Amygdala (tissue), 56 donors: ENCODE measurements at places on chromosomes 12 and 14.

GRCh38 chr12:90245391-90245790, 536.8 kb upstream of the ATP2B1 start:
- peak; percentile 3 for DNase-seq

DNA sequence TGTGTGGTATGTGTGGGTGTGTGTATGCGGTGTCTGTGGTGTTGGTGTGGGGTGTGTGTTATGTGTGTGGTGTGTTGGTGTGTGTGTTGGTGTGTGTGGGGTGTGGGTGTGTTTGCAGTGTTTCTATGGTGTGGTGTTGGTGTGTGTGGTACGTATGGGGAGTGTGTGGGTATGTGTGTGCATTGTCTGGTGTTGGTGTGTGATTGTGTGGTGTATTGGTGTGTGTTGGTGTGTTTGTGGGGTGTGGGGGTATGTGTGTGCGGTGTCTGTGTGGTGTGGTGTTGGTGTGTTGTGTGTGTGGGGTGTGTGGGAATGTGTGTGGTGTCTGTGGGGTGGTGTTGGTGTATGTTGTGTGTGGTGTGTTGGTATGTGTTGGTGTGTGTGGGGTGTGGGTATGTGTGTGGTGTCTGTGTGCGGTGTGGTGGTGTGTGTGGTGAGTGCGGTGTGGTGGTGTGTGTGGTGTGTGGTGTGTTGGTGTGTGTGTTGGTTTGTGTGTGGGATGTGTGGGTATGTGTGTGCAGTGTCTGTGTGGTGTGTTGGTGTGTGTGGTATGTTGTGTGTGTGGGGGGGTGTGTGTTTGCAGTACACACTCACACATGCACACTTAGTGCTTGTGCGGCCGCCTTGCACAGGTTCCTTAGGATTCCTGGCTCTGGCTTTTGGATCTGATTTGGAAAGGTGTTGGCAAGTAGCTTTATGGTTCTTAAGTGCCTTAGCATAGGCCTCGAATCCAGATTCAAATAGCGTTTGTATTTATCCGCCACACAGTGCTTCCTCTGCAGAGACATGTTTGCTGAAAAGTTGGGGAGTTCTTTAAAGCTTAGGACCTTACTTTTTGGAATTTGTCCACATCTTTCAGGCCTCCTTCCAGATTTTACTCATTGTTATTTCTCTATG, 16.4 kb downstream of the MLXIP start:
- no peak for DNase-seq

GRCh38 chr12:111322336-111323250, 46.3 kb downstream of the PHETA1 start:
- peak; percentile 42 for DNase-seq

DNA sequence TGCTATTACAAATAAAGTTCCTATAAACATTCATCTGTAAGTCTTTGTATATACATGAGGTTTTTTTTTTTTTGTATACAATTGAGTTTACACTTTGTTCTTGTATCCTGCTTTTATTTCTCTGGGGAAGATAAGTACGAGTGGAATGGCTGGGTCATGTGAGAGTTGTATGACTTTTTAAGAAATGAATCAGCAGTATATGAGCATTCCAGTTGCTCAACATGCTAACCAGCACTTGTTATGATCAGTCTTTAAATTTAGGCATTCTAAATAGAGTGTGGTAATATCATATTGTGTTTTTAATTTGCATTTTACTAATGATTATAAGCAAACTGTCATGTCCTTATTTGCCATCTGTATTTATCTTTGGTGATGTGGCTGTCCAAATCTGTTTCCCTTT, 44.7 kb upstream of the AMIGO2 start:
- DNase-seq, result no peak

DNA sequence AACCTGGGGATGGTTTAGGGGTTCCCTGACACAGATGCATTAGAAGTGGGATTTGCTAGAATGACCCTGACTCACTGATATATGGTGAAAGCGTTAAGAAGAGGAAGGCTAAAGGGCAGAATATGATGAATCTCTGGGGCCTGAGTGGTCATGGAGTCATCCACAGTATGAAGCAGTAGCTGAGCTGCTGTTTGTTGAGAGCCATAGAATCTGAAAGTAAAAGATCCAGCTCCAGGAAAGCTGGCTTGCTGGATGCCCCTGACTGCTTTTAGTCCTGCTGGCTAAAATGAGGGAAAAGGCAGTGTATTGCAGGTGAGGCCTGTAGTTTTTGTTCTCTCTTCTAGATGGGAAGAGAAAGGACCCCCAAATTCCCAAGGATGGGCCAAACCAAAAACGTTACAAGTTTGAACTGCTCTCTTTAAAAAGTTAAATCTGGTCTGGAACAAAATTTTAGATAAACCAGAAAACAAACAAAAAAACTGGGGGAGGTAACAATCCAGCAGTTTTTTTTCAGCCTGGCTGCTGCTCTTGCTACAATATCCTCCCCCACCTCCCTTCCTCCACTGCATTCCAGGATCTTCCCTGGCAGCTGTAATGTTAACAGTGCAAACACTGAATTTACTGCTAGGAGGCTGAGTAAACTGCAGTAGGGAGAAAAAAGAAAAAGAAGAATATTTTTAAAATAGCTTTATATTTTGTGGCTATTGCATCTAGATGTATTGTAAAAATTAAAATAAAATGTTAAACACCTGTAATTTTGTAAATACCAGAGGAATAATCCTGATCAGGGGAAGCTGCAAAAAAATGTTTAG, 16.5 kb downstream of the SEL1L start:
- DNase-seq, result no peak

DNA sequence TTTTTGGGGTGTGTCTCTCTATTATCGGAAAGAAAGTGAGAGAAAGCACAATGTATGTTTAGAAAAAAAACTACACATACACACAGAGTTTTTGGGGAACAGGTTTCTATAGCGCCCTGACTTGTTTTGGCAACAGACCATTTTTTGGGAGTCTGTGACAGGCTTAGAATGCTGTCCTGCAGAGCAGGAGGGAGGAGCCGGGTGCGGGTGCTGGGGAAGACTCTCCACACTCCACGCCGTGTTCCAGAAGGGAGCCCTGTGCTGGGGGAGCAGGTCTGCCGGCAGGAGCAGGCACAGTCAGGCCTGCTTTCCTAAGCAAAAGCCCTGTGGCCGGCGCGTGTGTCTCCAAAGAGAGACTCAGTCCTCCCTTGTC, 26.5 kb downstream of the CD9 start:
- no peak for DNase-seq

DNA sequence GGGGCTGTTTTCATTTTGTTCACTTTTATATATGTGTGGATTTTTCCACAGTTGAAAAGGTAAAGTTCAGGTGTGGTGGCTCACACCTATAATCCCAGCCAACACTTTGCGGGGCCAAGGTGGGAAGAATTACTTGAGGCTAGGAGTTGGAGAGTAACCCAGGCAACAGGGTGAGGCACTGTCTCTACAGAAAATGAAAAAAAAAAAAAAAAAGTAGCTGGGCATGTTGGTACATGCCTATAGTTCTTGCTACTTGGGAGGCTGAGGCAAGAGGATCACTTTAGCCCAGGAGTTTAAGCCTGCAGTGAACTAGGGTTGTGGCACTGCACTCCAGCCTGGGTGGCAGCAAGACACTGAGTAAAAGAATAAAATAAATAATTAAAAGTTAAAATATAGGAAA, 326.5 kb downstream of the NAV3 start:
- no peak for DNase-seq

- no peak for DNase-seq
Measured at GRCh38 chr14:31118892-31119291, 88.7 kb downstream of the HECTD1 start.

- DNase-seq, result no peak
Measured at GRCh38 chr12:116381744-116382685, 104.5 kb upstream of the MED13L start.

DNA sequence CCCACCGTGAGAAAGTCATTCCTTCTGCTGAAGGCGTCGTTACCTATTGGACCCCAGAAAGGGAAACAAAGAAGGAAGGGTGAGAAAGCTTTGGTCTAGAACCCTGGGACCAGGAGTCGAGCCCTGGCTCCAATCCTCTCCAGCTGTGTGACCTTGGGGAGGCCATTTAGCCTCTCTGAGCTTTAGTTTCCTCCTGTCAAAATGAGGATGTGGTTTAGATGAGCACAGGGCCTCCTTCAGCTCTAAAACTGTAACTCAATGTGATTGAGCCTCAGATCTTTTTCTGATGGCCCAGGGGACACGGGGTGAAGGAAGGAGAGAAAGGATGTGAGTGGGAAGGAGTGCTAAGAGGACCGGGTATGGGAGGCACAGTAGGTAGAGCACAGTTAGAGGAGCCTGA, 7.7 kb downstream of the JDP2 start:
- no peak for DNase-seq

GRCh38 chr12:38543151-38543550, 226.6 kb downstream of the ALG10B start:
- DNase-seq, result no peak

GRCh38 chr12:14327711-14328110, 37.8 kb upstream of the ATF7IP start:
- DNase-seq, result no peak

GRCh38 chr14:63308723-63309317, 9.9 kb downstream of the GPHB5 start:
- no peak for DNase-seq

- DNase-seq, result no peak
Measured at GRCh38 chr12:57479376-57480115, at the start of gene ARHGAP9. Gene ARHGAP9 (minus strand): TSS chr12:57479866. CDS start chr12:57479406, 460 bp downstream.

DNA sequence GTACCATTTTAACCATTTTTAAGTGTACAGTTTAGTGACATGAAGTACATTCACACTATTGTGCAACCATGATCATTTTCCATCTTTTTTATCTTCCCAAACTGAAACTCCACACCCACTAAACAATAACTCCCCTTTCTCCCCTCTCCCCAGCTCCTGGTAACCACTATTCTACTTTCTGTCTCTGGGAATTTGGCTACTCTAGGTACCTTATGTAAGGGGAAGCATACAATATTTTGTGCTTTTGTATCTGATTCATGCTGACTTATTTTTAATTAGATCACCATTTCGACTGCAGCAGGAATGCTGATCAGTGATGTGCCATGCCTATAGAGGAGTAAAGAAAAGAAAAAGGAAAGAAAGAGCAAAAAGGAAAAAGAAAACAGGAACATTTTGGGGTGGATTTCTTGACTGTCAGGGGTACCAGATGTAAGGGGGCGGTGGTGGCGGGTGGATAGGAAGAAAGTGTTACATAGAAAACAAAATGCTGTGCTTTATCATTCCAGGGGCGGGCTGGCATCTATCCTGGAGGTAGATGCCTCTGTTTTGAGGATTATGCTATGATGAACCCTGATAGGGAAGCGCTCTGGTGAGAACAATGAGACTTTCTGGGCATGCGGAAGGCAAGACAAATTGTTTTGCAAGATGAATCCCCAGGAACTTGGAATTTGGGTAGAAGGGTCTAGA, 45.2 kb upstream of the CTDSP2 start:
- DNase-seq, result peak; percentile 34

- no peak for DNase-seq
Measured at GRCh38 chr12:102847131-102847530, 69.9 kb downstream of the PAH start.

GRCh38 chr14:81390696-81391095, 9.4 kb downstream of the STON2 start:
- no peak for DNase-seq

GRCh38 chr12:104165801-104166200, 27.8 kb upstream of the NFYB start:
- DNase-seq, result no peak

DNA sequence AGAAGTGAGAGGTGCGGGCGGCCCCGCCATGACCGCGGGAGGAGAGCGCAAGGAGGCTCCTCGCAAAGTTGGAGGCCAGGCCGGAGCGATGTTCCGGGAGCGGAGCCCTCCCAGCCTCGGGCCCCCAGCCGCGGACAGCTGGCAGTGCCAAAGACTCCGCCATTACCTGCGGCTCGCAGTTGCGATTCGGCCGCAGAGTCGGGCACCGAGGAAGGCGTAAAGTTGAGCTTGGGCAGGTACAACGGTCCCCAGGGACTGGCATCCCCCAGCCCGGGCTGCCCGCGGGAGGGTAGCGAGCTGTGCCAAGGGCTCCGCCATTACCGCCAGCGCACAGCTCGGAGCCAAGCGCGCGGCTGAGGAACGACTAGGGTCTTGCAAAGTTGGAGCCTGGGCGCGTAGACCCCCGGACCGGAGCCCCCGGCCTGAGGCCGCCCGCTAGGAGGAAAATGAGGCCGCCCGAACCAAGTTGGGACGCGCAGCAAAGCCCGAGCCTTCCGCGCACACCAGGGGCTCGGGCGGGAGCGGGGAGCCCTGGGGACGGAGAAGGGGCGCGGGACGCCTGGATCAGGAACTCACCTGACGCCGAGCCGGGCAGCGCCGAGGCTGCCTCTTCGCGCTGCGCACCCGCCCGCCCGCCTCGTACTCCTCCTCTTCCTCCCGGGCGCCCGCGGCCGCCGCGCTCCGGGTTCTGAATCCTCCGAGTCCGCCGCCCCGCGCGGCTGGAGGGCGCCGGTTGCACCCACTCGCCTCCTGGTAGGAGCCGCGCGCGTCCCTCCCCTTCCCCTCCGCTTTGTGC, 677 bp downstream of the NOS1 start:
- DNase-seq, result no peak

- DNase-seq, result no peak
Measured at GRCh38 chr12:106333756-106334155, 23.8 kb upstream of the POLR3B start.

DNA sequence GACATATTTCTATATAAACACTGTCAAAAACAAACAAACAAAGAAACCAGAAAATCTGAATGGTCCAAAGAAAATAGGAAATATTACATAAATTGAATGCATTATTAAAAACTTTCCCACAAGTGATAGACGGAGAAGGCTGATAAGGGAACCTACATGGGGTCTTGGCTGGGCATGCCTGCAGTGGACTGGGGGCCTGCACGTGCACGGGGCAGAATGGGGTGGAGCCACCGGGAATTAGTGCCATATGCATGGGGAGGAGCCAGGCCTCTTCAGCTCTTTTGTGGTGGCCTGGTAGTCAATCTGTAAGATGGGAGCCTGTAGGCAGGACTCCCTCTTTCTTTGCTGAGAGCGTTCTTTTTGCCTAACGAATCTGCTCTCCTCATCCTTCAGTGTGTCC, 1031.7 kb upstream of the FBXO33 start:
- no peak for DNase-seq

DNA sequence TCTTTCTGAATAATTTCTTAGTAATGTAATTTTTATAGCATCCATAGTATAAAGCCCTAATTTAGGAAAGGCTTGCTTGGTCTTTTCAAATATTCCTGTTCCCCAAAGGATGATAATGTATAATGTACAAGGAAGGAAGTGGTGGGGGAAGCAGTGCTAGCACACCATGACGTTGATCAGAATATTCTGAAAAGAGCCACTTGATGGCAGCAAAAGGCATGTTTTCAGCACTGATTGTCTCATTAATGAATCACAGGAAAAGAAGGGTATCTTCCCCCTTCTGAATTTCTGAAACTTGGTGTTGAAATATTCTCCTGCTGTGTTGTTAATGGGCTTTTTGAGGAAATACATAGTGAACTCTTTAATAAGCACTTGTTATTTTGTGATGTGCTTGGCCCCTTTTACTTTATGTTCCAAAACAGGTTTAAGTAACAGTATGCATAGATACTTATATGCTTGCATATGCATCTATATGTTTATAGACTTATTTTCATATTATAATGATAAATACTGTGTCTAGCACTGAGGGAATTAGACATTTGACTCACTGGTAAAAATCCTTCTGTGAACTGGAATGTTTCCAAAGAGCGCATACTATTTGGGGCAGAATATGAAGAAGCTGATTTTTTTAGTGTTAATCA, 122.0 kb downstream of the TMEM117 start:
- DNase-seq, result no peak
